ENCODE measurements at places on chromosomes 1 and 21.

DNA sequence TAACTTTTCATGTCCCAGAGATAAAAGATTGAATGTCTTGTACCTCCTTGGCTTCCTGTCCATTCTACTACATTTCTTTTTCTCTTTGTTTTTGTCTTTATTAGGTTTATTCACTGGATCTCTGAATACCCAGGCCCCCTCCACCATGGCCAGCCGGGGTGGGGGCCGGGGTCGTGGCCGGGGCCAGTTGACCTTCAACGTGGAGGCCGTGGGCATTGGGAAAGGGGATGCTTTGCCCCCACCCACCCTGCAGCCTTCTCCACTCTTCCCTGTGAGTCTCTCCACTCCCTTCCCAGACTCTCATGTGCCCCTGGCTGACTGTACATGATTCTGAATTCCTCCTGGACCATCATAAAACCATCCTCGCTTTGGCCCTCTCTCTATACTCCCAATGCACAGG is 10.2 kb downstream of the POLR3GL start:
- DNase-seq, result no peak

DNA sequence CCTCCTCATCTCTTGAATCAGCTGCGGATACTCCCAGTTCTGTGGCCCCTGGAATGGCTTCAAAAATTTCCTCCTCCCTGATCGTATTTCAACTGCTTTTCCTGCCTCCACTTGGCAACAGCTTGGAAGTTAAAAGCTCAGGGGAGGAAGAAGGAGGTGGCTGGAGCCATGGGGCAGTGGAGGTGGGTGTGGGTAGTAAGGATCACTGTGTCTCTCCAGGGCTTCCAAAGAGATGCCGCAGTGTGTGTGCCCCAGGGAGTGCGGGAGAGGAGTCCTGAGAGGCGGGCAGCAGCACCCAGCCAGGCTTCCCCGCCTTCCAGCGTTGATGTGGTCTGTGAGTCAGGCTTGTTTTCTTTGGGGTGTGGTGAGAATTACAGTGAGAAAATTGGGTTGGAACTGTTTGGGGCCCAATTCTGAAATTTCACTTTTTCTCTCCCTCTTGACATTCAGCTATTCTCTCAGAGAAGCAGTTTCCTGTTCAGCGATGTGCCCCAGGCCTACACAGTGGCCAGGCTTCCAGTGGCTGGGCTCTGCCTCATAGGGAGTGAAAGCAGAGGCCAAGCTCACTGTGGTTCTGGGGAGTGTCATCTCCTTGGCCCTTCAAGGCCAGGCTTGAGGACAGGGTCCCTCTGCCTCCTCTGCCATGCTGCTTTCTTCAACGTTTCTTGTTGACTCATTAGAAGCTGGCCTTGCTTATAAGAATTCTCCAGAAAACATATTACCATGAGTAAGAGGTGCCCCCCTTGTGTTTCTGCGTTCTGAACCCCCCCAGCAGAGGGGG is 69.0 kb downstream of the PGM1 start:
- no peak for DNase-seq

GRCh38 chr1:25771221-25772114 is 28.5 kb upstream of the SELENON start:
- DNase-seq, result no peak

GRCh38 chr1:240111558-240111957 is 19.9 kb downstream of the FMN2 start:
- no peak for DNase-seq

- DNase-seq, result no peak
Measured at GRCh38 chr1:230251644-230252191, 174.4 kb downstream of the PGBD5 start.

DNA sequence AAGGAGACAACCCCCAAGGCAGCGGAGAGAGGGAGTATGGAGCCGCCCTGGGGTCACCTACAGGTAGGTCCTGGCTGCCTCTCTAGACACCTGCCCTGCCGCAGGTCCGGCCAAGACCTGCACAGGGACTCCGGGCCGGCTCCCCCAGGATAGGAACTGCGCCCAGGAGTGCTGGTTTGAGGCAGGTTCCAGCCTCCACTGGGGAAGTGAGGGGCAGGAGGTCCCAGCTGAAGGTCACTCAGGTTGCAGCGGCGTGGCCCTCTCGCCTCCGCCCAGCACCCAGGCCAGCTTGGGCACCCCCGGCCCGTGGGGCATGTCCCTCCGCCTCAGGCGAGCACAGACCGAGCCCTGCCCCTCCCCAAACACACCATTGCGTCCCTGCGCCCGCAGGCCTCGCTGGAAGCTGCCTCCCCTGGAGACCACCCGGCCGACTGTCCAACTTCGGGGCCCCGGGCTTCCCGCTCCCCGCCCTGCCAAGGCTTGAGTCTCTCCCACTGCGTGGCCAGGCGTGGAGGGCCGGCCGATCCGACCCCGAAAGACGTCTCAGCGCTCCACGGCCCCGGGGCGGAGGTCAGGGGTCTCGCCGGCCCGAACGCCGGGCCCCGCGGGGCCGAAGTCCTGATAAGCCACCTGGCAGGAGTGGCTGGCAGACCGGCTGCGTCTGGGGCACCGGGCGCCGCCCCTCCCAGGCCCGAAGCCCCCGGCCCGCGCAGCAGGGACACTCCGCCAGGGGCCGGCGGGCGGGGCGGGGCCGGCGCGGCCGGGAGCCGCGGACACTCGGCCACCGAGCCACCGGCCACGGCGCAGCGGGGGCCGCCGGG is 1.4 kb upstream of the SKI start:
- no peak for DNase-seq

DNA sequence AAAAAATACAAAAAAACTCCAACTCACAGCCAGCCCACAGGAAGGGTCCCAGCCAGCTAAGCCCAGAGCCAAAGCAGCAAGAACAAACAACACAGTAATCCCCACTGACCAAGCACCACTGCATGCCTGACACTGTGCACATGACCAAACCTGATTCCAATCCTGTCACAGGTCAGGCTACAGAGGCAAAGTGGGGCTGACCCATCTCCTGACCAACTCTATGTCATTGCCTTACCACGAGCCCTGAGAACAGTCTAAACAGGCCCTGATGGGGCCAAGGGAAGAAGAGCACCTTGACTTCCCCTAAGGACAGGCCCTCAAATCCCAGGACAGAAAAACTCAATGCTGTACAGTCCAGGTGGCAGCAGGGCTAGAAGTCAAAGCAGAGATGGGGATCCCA is 2.4 kb downstream of the LSS start:
- DNase-seq, result no peak

GRCh38 chr1:203649551-203649998 is 22.9 kb downstream of the ATP2B4 start:
- no peak for DNase-seq

DNA sequence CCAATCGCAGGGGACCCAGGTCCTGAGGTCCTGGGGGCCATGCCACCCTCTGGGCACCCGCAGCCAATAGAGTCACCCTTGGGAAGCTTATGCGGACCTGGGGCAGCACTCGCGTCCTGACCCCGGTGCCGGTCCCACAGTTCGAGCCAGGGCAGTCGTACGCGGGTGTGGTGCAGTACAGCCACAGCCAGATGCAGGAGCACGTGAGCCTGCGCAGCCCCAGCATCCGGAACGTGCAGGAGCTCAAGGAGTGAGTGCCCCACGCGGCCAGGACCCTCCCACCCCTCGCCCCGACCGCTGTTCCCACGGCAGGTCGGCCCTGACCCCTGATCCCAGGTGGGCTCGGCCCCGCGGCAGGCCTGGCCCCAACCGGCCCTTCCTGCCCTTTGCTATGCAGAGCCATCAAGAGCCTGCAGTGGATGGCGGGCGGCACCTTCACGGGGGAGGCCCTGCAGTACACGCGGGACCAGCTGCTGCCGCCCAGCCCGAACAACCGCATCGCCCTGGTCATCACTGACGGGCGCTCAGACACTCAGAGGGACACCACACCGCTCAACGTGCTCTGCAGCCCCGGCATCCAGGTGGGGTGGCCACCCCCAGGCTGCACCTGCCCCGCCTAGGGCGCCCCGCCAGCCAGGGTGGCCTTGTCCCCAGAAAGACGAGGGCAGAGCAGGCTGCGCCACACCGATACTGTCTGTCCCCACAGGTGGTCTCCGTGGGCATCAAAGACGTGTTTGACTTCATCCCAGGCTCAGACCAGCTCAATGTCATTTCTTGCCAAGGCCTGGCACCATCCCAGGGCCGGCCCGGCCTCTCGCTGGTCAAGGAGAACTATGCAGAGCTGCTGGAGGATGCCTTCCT is 20.5 kb downstream of the COL6A1 start:
- DNase-seq, result no peak

DNA sequence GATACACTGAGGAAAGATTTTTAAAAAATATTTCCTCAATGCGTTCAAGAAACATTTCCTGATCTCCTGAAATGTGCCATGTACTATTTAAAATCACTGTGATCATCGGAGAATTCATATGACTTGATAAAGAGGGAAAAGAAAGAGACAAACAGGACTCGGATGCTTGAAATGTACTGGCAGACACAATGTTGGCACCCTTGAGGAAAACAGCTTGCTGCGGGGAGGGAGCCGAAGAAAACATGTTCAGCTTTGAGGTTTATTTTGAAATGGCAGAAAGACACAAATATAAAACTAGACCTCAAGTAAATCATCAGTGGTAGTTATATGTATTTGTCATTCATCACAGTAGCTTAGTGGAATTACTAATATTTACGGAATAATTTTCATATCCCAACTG is 100.9 kb upstream of the BRINP3 start:
- DNase-seq, result no peak

GRCh38 chr1:89483010-89483756 is 41.4 kb upstream of the LRRC8B start:
- peak; percentile 36 for DNase-seq

DNA sequence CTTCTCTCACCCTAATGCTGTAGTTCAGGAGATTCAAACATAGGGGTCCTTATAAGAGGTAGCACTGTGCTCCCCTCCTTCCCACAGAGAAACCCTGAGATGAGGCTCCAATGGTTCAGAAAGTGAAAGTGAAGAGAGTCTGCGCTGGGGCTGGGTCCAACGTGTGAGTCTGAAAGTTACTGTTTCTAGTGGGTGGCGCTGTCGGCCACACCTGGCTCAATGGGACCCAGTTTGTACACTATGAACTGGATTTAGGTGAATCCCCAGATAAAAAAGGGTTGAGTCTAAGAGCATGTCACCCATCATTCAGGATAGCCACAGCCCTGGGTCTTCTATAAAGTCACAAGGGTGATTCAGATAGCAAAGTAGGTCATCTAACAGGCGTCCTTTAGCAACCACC is 2.8 kb downstream of the SMCP start:
- no peak for DNase-seq

DNA sequence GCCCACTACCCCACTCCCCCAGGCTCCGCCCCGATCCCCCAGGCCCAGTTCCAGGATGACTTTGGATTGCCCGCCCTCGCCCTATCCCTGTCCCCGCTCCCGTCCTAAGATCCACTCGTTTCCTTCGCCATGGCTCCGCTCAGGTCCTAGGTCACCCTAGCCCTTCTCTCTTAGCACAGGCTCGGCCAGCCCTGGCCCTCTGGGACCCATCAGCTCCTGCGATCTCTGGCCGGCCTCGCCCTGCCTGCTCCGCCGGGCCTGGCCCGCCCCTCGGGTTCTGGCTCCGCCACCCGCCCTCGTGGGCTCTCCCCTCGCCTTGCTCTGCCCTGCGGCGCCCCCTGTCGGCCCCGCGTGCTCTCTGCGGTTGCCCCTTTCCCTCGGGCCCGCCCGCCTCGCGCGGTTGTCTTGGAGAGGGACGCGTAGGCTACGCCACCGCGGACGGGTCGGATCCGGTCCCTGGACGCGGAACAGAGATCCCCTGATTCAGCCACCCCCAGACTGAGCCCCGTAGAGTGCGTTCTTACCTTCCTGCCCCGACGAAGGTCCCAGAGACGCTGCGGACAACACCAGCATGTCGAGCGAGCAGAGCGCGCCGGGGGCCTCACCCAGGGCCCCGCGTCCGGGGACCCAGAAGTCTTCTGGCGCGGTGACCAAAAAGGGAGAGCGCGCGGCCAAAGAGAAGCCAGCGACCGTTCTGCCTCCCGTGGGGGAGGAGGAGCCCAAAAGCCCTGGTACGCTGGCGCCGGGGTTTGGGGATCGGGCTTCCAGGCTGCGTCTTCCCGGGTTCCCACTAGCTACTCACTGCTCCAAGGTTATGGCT is at the start of gene LRRC71:
Gene LRRC71, plus strand, starts transcription at position 400 of the 820 bp plus-strand sequence. Its CDS starts 172 bp downstream, at position 572.
- peak; percentile 60 for DNase-seq

DNA sequence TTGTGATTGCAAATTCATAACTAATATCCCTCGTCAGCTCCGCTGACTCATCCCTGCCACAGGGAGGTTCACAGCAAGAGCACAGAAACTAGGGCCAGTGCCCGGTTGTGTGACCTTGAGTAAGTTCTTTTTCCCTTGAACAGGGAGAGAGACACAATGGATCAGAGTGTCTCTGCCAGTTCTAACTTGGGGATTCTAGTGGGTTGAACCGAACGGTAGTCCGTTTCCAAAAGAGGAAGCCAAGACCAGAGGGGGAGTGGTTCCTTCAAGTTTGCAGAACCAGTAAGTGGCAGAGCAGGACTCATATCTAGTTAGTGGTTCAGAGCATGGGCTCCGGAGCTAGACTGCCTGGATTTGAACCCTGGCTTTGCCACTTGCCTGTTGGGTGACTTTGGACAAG is 4.9 kb upstream of the SHISA4 start:
- DNase-seq, result no peak

DNA sequence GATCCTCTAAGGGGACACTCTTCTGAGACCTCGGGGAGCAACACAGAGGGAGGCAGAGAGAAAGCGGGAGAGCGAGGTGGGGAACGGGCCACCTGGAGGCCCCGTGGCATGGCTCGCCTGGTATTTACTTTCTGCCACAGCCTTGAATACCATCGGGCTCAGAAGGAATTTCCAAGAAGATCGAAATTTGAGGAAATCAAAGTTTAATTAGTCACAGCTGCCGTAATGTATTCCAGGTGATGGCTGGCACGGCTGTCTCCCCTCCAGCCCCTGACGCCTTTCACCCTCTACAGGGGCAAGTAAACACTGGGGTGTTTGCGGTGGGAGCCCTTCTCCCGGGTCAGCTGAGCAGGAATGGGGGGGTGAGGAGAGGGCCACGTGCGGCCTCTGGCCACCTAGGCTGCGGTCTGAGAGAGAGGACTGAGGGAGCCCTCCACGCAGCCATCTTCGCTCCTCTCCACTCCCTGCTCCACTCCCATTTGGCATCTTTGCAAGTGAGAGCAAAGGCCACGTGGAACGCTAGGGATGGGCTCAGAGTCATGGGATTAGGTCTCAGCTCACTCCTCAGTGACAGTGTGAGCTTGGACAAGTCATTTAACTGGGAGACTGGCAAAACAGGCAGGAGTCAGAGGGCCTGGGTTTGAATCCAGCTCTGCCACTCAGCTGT is 125.2 kb downstream of the SYF2 start:
- DNase-seq, result no peak

- DNase-seq, result no peak
Measured at GRCh38 chr1:169999331-169999741, 75.2 kb downstream of the KIFAP3 start.

GRCh38 chr1:49630156-49630555 is 393.6 kb downstream of the AGBL4 start:
- no peak for DNase-seq

DNA sequence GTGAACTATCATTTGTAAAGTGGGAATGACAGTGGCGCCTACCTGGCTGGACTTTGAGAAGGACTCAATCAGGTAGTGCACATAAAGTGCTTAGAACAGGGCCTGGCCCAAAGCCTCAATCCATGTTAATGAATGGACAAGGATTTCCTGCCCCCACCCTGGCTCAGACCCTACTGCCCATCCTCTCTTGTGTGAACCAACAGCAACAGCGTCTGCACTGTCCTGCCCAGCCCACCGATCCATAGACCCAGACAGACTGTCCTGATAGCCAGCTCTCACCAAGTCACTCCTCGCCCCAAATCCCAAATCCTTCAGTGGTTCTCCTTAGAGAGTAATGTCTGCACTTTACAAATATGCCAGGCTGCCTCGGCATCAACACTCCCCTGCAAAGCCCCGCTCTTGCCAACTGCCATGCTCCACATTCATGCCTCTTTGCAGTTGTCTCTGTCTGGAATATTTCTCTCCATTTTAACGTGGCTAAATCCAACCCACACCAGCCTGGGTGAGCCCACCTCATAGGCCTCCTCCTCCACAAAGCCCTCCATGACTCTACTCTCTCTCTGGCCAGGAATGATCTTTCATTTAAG is 157.6 kb upstream of the EDN2 start:
- DNase-seq, result no peak

Data from stimulated activated CD8-positive, alpha-beta memory T cell treated with anti-CD3 and anti-CD28 coated beads, Interleukin-15, amount 100 ng/mL, for 24 hours (primary cell).